ENCODE measurements at places on chromosomes 2 and 18.

- DNase-seq = no peak
These were observed 52.1 kb downstream of the NFATC1 start for GRCh38 chr18:79447703-79448367.

- no peak for DNase-seq
These were observed 65.1 kb downstream of the TIMM21 start for GRCh38 chr18:74213429-74213828.

DNA sequence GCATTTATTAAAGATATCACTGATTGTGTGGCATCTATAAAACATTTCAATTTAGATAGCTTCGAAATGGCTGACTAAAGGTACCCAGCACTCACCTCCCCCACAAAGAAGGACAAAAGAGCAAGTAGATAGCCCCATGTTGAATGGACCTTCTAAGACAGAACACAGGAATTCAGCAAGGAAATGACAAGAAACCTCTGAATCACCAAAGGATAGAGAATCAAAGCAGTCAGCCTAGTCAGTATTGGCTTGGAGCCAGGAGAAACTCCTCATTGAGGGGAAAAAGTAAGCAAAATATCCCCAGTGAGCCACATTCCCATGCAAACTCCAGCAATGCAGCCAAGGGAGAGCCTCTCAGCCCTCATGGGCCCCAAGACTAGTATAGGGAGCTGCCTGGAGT is 113.7 kb downstream of the BARD1 start:
- no peak for DNase-seq

DNA sequence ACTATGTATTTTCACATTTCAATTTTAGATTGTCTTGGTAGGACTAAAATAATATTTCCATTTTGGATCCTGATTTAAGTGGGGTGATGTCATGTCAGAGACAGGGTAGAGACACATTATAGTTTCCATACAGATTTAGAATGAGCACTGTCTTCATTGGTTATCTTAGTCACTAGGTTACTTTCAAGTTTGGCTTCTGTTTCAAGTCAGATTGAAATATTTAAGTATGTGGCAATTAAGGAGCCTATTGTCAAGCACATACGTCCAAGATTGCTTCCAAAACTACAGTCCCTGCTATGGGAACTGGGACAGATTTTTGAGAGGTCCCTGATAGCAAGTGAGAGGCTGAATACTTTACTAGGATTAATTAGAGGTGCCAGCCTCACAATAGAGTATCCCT is 89.2 kb upstream of the FAM117B start:
- DNase-seq = no peak

DNA sequence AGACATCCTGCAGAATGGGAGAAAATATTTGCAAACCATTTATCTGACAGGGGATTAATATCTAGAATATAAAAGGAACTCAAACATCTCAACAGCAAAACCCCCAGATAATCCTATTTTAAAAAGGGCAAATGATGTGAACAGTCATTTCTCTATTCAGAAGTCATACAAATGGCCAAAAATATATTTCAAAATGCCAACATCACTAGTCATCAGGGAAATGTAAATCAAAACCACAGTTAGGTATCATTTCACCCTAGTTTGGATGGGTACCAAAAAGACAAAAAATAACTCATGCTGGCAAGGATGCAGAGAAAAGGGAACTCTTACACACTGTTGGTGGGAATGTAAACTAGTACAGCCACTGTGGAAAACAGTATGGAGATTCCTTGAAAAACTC is 70.0 kb downstream of the TBR1 start:
- DNase-seq = no peak

DNA sequence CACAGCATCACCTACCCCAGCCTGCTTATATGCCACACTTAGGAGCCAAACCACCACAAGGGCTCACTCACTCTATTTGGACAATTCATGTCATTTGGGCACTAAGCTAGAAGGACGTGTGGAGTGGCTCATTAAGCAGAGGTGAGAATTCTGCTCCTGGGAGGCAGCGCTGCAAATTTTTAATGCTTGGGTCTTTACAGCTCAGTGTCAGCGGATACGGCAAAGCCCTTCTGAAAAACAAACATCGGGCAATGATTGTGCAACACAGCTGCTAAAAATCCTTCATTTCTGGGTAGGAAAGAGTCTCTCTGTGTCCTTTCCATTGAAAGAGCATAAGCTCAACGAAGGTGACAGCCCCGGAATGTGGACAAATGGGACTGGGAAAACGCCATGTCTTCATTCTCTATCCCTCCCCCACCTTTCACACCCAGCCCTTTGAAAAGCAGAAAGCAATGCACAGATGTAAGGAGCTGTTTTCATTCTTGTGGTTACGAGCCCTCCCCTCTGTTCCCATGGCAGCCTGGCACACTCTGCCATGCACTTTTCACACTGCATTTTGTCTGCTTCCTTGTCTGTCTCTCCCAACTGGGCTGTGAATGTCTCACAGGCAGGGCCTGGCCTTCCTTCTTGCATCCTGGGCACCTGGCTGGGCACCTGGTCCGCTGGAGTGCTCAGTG is 16.0 kb downstream of the TMEM177 start:
- no peak for DNase-seq

- DNase-seq = no peak
These were observed 566.6 kb upstream of the VRK2 start for GRCh38 chr2:57479981-57480380.

DNA sequence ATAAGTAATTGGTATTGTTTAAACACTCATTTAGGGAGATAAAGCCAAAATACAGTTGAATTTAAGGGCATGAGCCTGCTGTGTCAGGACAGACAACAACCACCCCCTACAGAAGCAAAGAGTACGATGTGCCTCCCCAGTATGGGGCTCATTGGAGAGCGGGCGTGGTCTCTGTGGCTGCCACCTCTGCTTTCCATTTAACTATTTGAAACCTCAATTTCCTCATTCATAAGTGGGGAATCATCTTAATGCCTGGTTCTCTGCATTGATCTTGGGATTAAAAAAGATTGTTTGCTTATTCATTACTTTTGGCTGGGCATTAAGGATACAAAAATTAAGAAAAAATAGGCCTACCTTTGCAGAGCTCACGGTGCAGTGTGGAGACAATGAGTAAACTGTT is 21.4 kb downstream of the KCNS3 start:
- no peak for DNase-seq

DNA sequence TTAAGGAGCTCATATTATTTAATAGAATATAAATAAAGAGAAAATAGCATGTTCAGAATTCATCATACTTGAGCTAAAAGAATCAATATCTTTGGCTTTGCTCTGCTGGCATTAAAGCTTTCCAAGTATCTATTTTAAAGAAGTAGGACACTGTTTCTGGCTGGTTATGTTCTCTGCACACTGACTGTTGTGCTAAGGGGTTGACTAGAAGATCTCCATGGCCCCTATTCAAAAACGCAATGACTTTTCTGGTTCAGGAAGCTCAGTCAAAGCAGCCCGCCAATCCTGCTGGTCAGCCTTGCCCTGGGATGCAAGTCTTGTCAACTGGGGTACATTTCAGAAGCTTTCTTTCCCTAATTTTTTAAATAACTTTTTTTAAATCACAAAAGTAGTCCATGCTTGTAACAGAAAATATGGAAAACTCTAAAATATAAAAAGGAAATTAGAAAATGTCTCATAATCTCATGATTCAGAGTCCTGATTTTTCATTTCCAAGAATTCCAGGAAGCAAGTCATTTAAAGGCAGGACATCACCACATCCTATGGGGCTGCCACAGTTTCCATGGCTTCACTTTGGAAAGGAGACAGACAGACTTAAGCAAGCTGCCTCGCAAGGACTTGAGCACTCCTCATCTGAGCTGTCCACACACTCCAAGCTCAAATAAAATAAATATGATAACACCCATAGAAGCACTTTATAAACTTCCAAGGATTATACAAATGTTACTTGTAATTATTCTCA is 195.1 kb downstream of the TXNL1 start:
- no peak for DNase-seq

- no peak for DNase-seq
These were observed 95.6 kb downstream of the CYP26B1 start for GRCh38 chr2:72051971-72052505.

DNA sequence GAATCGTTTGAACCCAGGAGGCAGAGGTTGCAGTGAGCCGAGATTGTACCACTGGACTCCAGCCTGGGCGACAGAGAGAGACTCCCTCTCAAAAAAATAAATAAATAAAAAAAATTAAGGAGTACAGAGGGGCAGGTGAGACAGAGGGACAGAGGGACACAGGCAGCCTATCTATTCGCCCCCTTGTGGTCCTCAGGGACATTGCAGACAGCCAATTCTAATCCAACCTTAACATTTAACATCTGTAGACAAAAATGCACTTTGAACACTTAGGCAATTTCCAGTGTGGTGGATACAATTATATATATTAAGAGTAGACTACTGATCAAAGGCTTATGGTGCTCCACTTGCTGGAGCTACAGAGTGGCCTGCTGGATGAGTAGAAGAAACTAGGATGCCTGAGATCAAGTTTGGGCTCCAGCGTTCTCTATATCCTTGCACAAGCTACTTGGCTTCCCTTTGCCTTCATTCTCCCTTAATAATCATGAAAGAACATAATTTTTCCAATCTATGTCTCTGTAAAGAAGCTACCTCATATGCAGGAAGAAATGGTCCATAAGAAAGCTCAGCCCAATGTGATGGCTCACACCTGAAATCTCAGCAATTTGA is 8.2 kb upstream of the SMARCAL1 start:
- no peak for DNase-seq

DNA sequence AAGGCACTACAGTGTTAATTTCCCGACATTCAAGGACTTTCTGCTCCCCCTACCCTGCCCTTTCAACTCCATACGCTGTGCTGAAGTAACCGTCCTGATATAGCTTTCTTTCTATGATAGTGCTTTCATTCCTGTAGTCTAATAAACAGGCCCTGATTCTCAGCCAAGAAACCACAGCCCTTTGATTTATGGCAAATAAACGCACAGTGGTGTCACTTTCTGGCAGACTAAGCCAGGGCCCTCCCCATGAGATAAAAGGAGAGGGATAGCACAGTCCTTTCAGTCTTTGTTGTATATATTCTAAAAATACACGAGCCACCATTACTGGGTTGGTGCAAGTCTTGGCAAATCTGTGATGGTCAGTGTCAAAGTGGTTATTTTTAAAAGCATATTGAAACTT is 291.2 kb downstream of the ALPK2 start:
- DNase-seq = no peak

GRCh38 chr18:3345452-3345851 is 83.5 kb downstream of the MYL12B start:
- DNase-seq = no peak

DNA sequence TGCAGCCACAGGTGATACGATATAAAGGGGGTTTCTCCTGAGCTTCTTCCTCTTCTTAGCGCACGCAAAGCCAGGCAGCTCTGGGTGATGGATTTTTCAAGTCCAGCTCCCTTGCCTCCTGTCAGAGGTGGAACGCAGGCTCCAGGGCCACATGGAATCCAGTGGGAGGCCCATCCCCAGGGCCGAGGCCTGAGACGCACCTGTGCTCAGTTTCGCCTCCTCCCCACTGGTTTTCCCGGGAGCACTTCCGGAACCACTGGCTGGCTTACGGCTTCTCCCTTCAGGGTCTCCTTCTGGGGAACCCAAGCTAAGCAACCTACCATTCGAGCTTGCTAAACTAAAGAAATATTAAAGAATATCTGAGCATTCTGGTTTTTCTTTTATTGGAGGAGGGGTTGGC is 63.6 kb downstream of the TRAPPC12 start:
- DNase-seq = no peak

- no peak for DNase-seq
These were observed 25.9 kb downstream of the HS1BP3 start for GRCh38 chr2:20624884-20625485.

DNA sequence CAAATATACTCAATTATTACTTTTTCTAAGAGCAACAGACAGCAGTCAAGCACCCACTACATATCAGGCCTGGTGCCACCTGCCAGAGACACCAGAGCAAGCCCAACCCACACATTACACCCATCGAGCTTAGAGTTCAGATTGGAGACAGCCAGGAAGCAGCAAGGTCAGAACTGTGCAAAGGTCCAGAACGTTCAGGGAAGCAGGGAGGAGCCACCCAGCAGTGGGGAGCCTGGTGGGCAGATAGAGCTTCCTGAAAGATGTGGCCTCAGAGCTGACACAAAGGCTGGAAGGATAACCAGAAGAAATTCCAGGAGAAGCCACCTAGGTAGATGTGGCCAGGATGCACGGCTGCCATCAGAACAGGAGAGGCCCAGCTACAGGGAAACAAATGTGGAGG is 440.5 kb upstream of the ID2 start:
- no peak for DNase-seq

GRCh38 chr2:170218456-170218855 is 40.5 kb downstream of the MYO3B start:
- DNase-seq = no peak

DNA sequence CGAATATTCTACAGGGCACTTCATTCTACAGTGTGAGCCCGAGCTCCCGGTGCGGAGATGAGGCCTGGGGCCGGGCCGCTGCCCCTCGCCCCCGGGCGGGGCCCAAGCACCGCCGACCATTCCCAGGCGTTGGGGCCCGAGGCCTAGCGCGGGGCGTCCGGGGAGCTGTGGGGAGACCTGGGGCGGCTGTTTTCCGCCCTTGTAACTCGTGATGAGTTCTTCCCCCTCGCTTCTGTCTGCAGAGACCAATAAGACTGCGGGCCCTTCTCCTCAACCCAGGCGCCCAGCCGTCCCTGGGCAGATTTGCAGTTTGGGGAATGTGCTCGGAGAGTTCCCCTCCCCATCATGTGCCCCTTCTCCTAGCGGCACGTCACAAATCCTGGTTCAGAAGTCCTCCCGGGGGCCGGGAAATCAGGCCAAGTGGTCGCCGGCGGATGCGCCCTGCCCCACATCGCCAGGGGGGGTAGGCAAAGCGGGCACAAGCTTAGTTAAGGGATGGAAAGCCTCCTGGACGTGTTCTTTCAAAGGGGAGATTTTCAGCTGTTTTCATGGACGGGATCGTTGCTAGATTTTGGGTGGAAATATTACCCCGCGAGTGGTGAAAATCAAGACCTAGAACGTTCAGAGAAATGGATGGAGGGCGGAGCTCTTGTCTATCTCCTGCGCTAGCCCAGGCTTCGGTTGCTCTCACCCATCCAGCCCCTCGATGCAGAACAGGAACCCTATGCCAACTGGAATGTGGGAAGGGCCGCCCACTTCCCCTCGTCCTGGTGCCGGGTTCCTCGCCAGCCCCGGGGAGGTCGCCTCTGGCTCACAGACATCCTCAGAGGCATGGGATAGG is 18.8 kb upstream of the HAAO start:
- peak; percentile 21 for DNase-seq

- no peak for DNase-seq
These were observed 247.8 kb downstream of the GBX2 start for GRCh38 chr2:235920216-235920865.

DNA sequence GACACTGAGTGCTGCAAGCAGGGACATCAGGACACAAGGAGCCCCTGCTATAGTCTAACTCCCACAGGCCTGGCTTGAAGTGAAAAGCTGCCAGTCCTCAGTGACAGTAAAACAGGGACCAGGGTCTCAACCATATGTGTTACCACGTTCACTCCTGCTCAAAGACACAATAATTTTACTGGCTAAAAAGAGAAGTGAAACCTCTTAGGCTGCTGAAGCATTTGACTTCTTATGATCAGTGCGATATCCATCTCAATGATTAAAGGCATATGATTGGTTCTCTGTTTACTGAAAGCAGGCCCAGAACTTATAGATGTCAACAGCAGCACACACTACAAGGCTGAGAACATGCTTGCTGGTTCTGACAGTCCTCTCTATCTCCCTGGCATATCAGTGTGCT is 129.8 kb upstream of the LMAN1 start:
- DNase-seq = no peak

GRCh38 chr18:2171840-2172625 is 399.3 kb downstream of the METTL4 start:
- DNase-seq = no peak

- no peak for DNase-seq
These were observed 84.0 kb downstream of the EVA1A start for GRCh38 chr2:75476761-75477160.
